ENCODE measurements at places on chromosomes 1 and 21.
A peak's percentile ranks its signal among the peaks of the same experiment; 100 is the strongest.

- DNase-seq = peak; percentile 37
Observed at GRCh38 chr21:38806153-38806941, 618 bp downstream of the ETS2 start.

GRCh38 chr1:67611846-67612245 is 73.2 kb upstream of the GADD45A start:
- DNase-seq = no peak

DNA sequence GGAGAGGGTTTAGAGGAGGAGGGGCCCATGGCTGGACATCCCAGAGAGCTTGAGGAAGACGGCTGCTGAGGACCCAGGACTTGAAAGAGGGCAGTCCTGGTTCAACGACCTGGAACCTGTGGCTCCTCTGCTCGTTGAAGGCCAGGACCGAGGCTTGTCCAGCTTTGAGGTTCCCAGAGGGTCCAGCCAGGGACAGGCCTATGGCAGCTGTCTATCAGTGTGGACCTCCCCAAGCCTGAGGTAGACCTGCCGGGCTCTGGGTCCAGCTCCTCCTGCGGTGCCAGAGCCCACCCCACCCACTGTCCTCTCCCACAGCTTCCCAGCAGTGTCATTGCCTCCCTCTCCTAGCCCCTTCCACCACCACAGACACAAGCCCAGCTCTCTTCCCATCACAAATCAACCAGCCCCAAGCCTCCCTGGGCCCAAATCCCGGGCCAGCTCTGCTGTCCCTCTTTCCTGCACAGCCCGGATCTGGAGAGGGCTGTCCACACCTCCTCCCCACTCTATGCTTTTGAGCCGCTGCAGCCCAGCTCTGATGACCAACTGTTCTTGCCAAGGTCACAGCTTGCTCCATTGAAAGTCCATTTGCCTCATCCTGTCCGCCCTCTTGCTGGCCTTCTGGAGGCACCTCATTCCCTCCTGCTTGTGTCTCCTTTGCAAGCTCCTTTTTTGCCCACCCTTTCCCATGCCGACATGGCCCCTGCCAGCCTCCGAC is 48.7 kb upstream of the EDN2 start:
- no peak for DNase-seq

GRCh38 chr1:2504225-2504948 is 22.0 kb downstream of the PANK4 start:
- DNase-seq = no peak

DNA sequence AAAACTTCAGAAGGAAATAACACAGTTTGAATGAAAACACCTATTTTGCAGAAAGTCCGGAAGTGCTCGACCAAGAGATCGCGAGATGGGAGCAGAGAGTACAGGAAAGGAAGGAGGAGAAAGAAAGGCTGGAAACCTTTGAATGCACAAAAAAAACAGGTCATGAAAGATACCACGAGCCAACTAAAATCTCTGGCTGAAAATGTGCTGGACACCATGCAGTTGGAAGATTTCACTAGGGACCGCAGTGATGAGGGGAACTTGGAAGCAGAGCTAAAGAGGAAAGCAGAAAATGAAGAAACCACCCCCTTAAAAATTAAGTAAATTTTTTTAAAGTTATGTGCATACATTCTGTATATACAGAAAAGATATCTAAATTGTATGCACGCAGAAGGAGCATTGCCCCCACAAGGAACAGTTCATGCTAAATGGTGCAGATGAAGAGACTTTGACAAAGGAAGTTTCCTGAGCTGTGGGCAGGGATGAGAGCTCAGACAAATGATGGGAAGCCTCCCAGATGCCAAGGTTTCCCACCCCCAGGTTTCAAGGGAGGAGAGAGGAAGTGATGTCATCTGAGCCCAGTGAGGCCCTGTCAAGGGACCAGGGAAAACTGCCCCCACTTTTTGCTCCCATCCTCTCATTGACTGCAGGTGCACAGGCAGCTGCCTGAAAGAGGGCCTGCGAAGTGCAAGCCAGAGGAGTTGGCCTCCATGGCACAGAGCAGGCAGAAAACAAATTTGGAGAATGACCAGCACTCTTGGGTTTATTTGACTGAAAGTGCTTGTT is 52.5 kb downstream of the ETS2 start:
- no peak for DNase-seq

- DNase-seq = no peak
Observed at GRCh38 chr1:99358770-99359169, 94.5 kb downstream of the PLPPR4 start.

DNA sequence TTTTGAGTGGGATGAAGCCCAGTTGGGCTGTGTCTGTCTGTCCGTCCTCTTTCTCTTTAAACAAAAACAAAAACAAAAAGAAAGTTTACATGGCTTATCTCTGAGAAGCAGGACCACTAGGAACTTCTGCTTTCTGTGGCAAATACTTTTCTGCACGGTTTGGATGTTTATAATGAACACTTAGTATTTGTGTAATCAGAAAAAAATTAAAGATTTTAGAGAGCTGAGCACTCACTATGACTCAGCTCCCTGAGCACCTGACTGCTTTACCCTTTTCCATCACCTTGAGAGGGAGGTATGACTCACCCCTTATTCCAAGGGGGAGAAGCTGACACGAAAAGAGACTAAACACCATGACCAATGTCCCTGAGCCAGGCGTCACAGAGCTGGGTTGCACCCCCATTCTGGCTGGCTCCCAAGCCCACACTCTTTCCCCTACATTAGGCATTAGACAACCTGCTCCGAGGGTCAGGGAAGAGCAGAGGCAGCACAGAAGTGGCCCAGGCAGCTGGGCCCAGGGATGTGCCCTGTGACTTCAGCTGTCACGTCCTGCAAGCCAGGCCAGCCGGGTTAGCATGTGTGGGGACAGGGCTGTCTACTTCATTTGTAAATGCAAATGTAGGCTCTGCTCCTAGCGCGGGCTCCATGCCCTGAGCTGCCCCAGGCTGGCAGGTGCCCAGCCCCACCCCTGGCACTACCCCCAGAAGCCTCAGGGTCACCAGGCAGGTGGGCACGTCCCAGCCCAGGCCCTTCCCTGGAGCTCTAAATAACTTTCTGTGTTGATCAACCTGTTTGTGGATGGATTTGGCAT is 30.4 kb downstream of the RAP1GAP start:
- DNase-seq = peak; percentile 7

DNA sequence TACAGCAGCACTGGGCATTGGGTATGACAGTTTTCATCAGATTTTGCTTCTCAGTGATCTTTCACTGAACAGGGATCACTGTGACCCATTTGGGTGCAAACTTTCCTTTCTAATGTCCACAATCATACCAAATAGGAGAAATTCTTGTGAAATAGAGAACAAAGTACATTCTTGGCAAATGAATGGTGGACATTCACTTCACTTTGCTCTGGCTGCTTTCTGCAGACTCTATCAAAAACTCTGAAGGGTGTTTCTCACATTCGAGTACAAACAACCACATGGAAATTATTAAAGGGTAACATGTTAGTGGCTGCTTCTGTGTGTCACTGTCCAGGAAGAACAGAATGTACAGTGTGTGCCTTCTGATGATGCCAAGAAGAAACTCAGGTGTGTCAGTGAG is 61.9 kb upstream of the ADAM30 start:
- DNase-seq = no peak

DNA sequence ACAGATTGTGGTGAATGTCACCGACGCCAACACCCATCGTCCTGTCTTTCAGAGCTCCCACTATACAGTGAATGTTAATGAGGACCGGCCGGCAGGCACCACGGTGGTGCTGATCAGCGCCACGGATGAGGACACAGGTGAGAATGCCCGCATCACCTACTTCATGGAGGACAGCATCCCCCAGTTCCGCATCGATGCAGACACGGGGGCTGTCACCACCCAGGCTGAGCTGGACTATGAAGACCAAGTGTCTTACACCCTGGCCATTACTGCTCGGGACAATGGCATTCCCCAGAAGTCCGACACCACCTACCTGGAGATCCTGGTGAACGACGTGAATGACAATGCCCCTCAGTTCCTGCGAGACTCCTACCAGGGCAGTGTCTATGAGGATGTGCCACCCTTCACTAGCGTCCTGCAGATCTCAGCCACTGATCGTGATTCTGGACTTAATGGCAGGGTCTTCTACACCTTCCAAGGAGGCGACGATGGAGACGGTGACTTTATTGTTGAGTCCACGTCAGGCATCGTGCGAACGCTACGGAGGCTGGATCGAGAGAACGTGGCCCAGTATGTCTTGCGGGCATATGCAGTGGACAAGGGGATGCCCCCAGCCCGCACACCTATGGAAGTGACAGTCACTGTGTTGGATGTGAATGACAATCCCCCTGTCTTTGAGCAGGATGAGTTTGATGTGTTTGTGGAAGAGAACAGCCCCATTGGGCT is 3.0 kb downstream of the CELSR2 start:
- no peak for DNase-seq

All from activated naive CD4-positive, alpha-beta T cell treated with Interleukin-2 at 50 U/mL for 16 hours (primary cell).